ENCODE measurements at places on chromosomes 6 and 20. TPM values are rescaled to one million over a fixed set of nuclear protein-coding genes. Genes with fewer than 3 reads are reported as not detected.

PLAGL2 gene
- total RNA-seq = 1.2 TPM

MACROD2 gene
- total RNA-seq = 60.4 TPM

ARMC2 gene
- 15.3 TPM for total RNA-seq

NFS1 gene
- 40.6 TPM for total RNA-seq

HSD17B8 gene
- total RNA-seq = 4.5 TPM

OPRM1 gene
- 1.7 TPM for total RNA-seq

ACSS1 gene
- 3.7 TPM for total RNA-seq

MYBL2 gene
- total RNA-seq = 0.47 TPM

B3GAT2 gene
- total RNA-seq = 18.6 TPM

Measured in occipital lobe (tissue), 3 donors.